SK-N-SH treated with all-trans-retinoic acid at 6 μM for 48 hours (cell line): ENCODE measurements at places on chromosomes 1 and 21.

DNA sequence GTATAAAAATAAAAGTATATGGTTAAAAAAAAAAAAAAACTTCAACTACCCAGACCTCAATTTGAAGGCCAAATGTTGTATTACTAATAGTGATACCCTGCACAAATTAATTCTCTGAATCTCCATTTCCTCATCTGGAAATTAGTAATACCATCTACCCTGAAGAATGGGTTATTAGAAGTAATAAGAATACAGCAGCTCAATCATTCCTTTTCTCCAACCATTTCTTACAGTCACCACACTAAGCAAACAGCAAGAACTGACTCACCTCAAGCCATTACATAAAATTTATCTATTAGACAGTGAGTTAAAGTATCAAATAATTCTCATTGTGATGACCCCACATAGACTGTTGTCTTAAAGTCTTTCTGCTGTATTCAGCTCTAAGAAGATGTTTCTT lies 39.6 kb downstream of the RERE start:
- no peak for ATAC-seq

- ATAC-seq: peak; percentile 82
These were observed 34.7 kb downstream of the CRB1 start for GRCh38 chr1:197302775-197303174.

- no peak for ATAC-seq
These were observed 45.5 kb downstream of the USP25 start for GRCh38 chr21:15775291-15775690.

DNA sequence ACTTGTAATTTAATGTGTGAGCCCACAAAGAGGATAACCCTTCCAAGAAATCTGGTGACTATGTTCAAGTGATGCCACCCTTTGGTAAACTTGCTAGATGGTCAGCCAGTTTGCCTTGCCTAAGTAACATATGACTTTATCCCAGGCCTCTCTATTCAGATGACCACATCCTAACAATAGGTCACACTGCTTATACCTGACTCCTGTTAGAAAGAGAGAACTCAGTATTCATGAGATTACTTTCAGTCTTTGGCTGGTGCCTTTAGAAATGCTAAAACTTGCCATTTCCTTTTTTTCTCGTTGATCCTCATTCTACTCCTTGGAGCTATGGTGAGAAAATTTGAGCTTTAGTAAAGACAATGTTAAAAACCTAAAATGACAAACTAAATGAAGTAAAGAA lies 28.5 kb upstream of the SERBP1 start:
- no peak for ATAC-seq

DNA sequence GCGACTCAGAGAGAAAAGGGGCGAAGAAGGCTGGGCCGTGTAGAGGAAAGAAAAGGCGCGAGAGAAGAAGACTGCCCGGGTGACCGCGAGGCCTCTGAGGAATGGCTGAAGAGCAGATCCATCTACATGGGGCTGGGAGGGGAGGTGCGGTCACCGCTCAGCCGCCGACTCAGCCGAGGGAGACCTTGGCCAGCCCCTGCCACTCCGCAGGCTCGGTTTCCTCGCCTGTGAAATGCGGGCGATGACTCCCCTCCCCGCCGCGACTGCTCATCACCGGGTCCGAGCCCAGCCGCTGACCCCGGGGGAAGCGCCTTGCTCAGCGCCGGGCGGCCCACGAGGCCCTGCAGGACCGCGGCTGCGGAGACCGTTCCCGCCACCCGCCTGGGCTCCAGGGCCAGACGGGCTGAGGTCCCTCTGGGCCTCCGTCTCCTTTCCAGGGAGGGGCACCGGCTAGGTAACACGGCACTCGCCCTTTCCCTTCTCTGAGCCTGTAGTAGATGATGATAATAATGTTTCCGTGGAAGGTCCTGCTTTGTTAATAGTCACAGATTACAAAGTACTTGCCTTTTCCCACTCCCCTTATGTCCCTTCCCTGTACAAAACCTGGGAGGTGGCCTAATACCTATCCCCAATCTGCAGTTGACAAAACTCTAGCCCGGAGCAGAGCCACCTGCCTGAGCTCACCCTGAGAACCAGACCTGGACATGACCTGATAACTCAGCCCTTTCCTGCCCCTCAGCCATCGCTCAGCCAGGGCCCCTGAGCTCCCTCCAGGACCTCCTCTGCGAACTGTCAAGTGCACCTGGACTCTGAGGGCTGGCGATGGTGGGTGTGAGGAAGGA lies 1.6 kb upstream of the BSND start:
- no peak; the same call in none of the 3 replicates for ATAC-seq

GRCh38 chr1:206694171-206695124 lies 9.7 kb downstream of the MAPKAPK2 start:
- ATAC-seq: no peak

GRCh38 chr1:60488847-60489246 lies 415.3 kb upstream of the C1orf87 start:
- no peak for ATAC-seq

DNA sequence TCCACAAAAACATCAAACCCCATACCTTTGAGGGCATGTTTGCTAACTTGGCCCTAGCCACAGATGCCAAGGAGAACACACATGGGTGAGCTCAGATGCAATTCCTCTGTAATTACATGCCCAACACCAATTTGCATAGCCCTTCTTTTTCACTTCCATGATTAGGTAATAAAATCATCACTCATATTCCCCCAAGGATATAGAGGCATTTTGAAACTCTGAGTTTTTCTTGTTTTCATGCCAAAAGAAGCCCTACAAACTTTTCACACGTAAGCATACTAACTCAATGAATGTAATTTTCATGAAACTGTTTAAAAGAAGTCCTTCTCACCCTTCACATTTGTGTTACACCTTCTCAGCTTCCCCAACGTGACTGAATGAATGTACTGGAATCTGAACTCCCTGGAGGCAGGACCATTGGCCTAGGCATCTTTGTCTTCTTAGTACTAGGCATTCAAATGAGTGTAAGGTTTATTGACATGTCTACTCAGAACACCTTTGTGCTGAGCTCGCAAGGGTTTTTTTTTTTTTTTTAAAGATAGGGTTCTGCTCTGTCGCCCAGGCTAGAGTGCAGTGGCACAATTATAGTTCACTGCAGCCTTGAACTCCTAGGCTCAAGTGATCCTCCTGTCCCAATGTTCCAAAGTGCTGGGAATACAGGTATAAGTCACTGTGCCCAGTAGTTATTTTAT lies 31.0 kb downstream of the FBXO42 start:
- no peak for ATAC-seq

- peak; percentile 29 for ATAC-seq
These were observed 18.3 kb downstream of the SLFNL1 start for GRCh38 chr1:41003127-41003639.

GRCh38 chr1:246888522-246888921 lies 43.2 kb downstream of the AHCTF1 start:
- no peak for ATAC-seq
